ENCODE measurements at places on chromosomes 7 and 10.

- DNase-seq, result no peak
Observed at GRCh38 chr7:111531993-111532392, 30.3 kb downstream of the IMMP2L start.

- DNase-seq, result no peak
Observed at GRCh38 chr7:112056409-112056808, 149.8 kb downstream of the DOCK4 start.

DNA sequence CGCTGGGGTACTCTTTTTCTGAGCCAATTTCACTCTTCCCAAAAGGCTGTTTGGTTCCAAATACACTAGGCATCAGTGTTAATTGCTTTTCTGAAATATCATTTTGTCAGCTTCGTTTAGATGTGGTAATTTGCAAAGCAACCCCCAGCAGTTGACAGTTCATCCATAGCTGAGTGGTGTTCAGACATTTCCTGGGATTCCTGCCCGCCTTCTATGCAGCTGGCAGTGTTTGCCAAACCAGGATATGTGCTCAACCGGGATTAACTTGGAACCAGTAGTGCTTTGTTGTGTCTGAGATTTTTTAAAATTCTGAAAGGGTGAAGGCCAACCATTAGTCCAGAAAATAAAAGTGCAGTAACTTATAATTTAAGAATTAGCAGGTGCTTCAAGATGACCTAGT is 25.2 kb upstream of the MKLN1 start:
- DNase-seq, result no peak

DNA sequence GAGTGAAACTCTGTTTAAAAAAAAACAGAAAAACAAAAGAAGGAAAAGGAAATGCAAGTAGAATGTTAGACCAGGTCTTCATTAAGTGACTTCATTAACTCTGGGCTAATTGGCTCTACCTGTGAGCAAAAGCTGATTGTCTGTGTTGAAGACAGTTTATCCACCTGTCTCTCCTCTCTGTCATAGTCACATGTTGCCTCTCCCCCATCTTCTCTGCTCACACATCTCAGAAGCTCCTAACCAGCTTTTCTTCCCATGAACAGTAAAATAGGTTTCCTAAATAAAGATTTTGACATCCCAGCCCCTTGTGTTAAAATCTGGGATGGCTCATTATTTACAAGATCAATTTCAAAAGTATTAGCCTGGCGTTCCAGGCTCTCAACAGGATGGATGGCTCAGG is 222.7 kb downstream of the CACNB2 start:
- no peak for DNase-seq

DNA sequence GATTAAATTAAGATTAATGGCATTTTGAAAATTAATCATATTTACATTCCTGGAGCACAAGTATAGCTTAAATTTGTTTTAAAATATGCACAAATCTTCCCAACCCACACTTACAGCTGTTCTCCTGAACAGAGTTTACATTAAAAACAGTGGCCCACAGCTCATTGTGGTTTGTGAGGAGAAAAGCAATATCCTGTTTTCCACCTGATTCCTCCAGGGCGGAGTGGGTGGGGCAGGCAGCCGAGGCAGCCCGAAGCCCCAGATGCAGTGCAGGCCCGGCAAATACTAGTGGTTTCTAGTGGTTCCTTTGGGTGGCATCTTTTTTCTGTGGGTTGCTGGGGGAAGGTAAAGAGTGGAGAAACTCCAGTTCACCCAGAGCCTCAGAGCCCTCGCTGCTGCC is 280.8 kb downstream of the ARHGAP12 start:
- DNase-seq, result no peak

DNA sequence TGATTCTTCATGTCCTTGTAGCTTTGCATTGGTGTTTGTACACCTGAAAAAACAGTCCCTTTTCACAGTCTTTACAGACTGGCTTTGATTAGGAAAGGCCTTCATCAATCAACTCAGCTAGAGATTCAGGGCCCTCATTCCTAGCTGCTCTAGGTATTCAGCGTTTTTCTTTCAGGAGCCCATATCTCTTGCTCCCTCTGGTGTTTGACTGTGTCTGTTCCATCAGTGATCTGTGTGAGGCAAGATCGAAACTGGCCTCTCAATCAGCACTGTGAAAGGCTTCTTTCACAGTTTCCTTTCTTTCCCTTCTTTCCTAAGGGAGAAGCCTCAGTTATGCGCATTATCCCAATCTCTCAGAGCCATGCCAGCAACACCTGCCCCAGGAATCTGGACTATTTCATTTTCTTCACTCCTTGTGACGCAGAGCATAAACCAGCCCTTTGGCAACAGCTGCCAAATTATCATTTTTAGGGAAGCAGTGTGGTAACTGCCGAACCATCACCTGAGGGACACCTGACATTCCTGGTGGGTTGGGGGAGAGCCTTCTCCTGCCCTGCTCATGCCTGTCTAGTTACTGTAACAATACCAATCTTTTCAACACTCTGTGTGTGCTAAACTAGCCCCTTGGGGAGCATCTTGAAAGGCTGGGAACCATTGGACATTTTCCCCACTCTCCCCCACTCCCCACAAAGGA is 75.7 kb upstream of the CCDC71L start:
- DNase-seq, result no peak

- no peak for DNase-seq
Observed at GRCh38 chr7:148838905-148839304, 45.2 kb downstream of the EZH2 start.

DNA sequence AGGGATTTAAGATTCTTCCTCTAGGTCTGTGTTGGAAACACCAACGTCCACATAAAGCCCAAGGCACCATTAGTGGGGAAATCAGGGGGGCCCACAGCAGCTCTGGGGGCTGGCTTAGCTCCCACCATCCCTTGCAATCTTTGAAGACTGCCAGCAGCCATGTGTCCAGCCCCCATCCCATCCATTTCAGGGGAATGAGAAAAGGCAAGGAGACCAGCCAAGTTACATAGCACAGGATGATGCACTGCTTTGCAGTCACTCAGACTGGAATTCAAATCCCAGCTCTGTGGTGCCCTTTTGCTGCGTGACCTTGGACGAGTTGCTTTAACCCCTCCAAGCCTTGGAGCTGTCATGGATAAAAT is 108.9 kb upstream of the ZMIZ1 start:
- no peak for DNase-seq

DNA sequence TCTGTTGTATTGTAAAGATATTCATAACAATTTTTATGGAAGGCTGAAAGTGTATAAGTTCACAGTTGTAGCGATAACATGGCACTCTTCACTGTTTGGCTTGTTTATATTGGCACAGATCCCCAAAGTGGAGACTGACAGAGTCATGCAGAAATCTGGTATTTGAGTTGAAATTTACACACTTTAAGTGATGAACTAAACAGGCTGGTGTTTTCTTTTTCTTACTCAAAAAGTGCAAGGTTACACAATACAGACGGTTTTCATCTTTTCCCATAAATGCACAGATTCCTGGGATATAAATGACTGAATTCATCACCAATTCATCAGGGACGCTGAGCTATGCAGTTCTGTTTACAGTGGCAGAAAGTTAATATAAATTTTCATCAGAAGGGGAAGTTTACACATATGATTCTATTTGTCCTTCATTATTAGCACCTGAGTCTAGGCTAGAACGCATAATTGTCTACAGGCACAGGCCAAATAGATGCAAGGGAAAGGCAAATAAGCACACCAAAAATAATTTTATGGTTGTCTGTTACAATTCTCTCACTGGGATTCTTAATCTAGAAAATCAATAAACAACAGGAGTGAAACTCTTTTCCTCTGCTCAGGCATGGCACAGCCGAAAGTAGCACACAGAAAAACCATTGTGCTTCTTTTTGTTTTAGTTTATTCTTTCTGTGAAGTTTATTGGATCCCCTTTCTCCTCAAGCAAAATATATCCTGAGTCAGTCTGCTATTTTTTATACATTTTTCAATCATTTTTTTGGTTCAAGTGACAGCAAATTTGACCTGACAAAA is 88.0 kb downstream of the FOXP2 start:
- no peak for DNase-seq

- DNase-seq, result no peak
Observed at GRCh38 chr7:31123321-31123720, 71.2 kb downstream of the ADCYAP1R1 start.

DNA sequence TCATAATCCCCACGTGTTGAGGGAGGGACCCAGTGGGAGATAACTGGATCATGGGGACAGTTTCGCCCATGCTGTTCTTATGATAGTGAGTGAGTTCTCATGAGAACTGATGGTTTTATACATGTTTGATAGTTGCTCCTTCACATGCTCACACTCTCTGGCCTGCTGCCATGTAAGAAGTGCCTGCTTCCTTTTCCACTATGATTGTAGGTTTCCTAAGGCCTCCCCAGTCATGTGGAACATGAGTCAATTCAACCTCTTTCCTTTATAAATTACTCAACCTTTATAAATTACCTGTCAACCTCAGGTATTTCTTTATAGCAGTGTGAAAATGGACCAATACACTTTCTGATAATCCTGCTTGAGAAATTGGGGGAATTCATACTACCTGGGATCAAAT is 80.2 kb downstream of the ZNF37A start:
- no peak for DNase-seq

- DNase-seq, result no peak
Observed at GRCh38 chr7:28539289-28539981, 127.1 kb downstream of the CREB5 start.

DNA sequence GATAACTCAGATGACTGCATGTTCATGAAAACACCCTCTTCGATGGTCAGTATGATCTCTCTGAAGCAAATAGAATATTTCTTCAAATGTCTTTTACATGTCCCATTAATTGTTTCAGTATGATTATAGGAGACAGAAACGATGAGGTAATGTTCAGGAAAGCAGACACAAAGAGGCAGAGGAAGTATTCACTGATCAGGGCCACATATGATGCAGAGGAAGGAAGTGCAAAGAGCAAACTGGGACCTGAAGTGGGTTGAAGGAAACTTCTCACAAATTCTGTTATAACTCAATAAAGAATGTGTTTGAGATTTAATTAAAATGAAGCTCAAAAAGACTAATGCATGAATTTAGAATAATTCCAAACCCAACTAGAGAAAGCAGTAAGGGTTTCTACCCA is 70.5 kb downstream of the TES start:
- no peak for DNase-seq

DNA sequence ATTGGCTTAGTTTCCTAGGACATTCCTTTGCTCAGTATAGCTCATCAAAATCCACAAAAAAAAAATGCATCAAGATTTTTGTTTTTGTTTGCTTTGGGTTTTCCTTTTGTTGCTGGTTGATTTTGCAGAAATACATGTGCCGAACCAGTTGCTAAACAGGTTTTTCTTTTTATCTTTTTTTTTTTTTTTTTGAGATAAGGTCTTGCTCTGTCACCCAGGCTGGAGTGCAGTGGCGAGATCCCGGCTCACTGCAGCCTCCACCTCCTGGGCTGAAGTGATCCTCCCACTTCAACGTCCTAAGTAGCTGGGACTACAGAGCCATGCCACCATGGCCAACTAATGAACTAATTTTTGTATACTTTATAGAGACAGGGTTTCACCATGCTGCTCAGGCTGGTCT is 8.3 kb downstream of the CSTF2T start:
- DNase-seq, result no peak
